CD4-positive, alpha-beta T cell (primary cell): ENCODE measurements at places on chromosomes 3 and 15.
A peak's percentile ranks its signal among the peaks of the same experiment; 100 is the strongest.

- DNase-seq = no peak
These were observed 91.5 kb downstream of the ST6GAL1 start for GRCh38 chr3:187021748-187022402.

DNA sequence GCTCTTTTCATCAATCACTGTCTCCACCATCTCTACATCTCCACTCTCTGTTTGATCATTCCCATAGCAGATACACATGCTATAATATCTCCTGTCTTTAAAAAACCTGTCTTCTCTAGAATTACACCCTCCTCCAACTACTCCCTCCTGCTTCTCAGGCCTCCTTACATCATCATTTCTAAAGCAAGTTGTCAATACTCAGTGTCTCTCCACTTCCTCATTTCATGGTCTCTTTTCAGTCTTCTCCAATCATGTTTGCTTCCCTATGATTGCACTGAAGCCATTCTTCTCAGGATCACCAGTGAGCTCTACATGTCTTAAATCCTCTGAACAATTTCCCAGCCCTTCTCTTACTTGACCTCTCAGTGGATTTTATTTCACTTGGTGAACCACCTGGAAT is 87.0 kb upstream of the ZNF280D start:
- no peak for DNase-seq

GRCh38 chr3:178246004-178246403 is 290.2 kb upstream of the KCNMB2 start:
- no peak for DNase-seq

DNA sequence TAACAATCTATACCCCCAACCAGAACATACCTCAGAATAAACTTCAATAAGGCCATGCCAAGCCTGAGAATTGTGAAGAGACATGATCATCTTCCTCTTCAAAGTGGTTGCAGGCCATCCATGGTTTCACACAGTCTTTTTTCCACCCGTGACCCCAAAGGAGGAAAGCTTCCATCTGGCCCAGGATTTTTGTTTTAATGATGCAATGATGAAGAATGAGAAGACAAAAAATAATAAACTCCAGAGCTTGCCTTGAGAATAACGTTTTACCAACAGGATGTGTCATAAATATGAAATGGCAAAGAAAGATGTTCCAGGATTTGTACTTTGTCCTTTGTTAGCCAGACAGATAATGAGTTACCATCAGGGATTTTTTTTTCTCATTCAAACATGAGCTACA is 201.9 kb downstream of the WNT5A start:
- no peak for DNase-seq

DNA sequence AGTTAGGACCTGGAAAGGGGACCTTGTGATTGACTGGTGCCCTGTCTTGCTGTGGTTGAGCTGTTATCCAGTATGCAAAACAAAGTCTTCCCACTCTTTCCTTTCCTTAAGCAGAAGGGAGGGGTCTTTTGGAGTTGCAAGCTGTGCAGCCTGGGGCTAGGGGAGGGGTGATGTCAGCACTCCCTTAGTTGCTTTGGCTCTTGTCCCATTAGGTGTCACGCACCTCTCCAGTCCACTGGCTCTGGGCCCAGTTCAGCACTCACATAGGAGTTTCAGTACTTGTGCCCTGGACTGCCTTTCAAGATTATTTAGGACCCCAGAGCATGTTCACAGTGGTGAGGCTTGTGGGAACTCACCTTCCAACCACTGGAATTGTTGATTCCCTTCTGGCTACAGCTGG is 238.5 kb downstream of the DOCK3 start:
- no peak for DNase-seq

- no peak for DNase-seq
These were observed 835 bp upstream of the TTLL3 start for GRCh38 chr3:9809239-9809614.

- DNase-seq = no peak
These were observed 173.0 kb downstream of the ADAMTS17 start for GRCh38 chr15:100168787-100169186.

GRCh38 chr3:156425651-156426050 is 129.3 kb downstream of the SSR3 start:
- no peak for DNase-seq

DNA sequence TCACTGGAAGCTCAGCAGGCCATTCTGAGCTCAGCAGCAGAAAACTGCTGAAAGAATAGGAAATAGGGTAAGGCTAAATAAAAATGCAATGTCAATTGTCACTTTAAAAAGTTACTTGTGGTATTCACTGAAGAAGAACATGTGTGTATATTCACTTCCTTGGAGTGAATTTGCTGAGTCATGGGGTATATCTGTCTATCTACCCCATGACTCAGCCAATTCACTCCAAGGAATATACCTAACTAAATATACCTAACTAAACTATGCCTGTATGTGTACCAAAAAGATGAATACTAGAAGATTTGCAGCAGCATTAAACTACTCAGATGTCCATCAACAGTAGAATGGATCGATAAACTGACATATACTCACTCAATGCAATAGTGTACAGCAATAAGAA is 69.5 kb upstream of the KCNAB1 start:
- no peak for DNase-seq

GRCh38 chr15:74648051-74648842 is 32.6 kb downstream of the CLK3 start:
- no peak for DNase-seq

GRCh38 chr3:72844436-72844993 is 3.7 kb downstream of the SHQ1 start:
- DNase-seq = no peak

GRCh38 chr3:108835101-108835500 is 12.5 kb downstream of the TRAT1 start:
- peak; percentile 74 for DNase-seq

- no peak for DNase-seq
These were observed 58.5 kb downstream of the CCNL1 start for GRCh38 chr3:157101486-157101885.

GRCh38 chr3:14360123-14360881 is 42.1 kb upstream of the SLC6A6 start:
- no peak for DNase-seq

GRCh38 chr15:66907826-66908743 is 157.3 kb upstream of the SMAD3 start:
- DNase-seq = no peak

GRCh38 chr3:171190668-171191067 is 164.1 kb upstream of the SLC2A2 start:
- DNase-seq = no peak

DNA sequence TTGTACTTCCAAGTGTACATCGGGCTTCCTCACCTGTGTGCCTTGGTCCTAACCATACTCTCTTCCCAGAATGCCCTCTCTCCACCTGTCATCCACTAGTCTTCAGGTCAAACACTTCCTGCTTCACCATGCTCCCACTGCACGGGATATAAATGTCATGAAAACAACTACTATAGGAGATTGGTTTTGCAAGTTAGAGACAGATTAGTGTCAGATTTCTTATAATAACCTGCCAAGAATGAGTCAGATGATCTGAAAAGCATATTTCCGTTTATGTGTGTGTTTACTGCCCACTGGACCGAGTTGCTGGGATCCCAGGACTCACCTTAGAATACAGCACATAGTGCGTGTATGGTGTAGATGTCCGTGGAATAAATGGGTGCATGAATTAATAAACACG is 21.4 kb downstream of the PLA1A start:
- no peak for DNase-seq

DNA sequence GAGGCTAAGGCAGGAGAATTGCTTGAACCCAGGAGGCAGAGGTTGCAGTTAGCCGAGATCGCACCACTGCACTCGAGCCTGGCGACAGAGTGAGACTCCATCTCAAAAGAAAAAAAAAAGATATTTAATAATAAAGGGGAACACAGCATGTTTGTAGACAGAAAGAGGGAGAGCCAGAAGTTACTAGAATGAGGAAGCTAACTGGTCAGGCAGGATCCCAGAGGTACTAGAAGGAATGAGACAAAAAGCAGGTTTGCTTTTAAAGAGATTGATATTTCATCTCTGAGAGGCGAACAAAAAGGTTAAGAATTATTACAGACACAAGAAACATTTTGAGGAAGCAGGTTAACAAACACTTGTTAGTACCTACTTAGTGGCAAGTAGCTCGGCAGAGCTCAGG is 9.2 kb downstream of the CD200R1 start:
- DNase-seq = no peak

GRCh38 chr3:64163755-64164148 is 61.5 kb downstream of the PRICKLE2 start:
- no peak for DNase-seq

- DNase-seq = no peak
These were observed 2.9 kb downstream of the SAMD7 start for GRCh38 chr3:169914321-169914720.

- no peak for DNase-seq
These were observed 240.5 kb upstream of the UBE2E1 start for GRCh38 chr3:23565041-23565775.

GRCh38 chr15:46735115-46735514 is 982.2 kb upstream of the SEMA6D start:
- no peak for DNase-seq

DNA sequence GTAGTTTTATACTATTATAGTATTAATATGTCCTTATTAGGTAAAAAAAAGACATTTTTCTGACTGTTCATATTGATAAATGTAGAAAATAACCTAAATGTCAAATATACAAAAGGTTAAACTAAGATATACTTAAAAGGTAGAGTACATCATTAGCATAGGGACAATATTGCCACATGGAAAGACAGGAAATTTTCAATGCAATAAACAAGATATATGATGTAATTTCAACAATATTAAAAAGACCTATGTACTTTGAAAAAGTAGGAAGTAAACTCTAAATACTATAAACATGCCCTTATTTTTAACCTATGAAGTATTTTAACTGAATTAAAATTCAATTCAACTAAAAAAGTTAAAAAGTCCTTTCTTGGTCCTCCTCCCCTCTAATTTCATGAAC is 1.9 kb downstream of the SPG11 start:
- no peak for DNase-seq

GRCh38 chr3:17030438-17030837 is 145.7 kb downstream of the PLCL2 start:
- no peak for DNase-seq

GRCh38 chr3:69144631-69145245 is 22.3 kb upstream of the LMOD3 start:
- DNase-seq = no peak

DNA sequence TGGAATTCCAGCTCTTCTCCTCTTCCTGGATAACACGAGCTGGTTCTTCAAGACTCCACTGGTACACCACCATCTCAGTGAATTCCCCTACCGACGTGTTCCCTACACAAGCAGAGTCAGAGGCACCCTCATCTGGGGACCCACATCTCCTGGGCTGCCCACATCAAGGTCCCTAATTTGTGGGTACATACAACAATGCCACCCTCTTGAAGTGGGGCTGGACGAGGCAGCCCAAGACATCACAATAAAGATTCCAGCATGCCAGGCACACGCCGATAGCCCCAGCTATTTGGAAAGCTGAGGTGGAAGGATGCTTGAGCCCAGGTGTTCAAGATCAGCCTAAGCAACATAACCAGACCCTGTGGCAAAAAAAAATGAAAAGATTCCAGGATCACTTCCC is 221.2 kb upstream of the LINGO1 start:
- no peak for DNase-seq

GRCh38 chr3:41464401-41464800 is 265.1 kb downstream of the CTNNB1 start:
- no peak for DNase-seq

GRCh38 chr3:146493221-146493620 is 23.9 kb upstream of the PLSCR2 start:
- DNase-seq = no peak

- DNase-seq = no peak
These were observed 108.4 kb upstream of the VEPH1 start for GRCh38 chr3:157611536-157612076.

GRCh38 chr3:133503409-133503808 is 70.1 kb upstream of the CDV3 start:
- DNase-seq = no peak

- no peak for DNase-seq
These were observed 140.6 kb upstream of the PRR20G start for GRCh38 chr3:127428344-127428997.

GRCh38 chr15:81174125-81174791 is 22.4 kb upstream of the IL16 start:
- DNase-seq = no peak

DNA sequence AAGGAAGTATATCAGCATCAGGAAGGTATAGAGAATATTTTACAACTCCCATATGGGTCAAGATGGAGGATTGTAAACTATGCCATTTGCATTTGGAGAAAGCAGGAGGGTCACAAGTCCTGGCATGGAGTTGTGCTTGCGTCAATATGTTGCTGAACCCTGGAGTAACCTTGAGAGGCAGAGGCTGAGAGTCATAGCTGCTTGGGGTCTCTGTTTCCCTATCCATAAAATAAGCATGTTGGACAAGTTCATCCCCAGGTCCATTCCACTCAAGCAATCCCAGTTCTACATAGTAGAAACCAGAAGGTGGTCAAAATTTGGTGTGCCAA is 273.6 kb downstream of the MECOM start:
- DNase-seq = no peak

GRCh38 chr3:139325551-139325950 is 18.3 kb upstream of the MRPS22 start:
- no peak for DNase-seq

- no peak for DNase-seq
These were observed 695.0 kb upstream of the GRM7 start for GRCh38 chr3:6165951-6166350.

DNA sequence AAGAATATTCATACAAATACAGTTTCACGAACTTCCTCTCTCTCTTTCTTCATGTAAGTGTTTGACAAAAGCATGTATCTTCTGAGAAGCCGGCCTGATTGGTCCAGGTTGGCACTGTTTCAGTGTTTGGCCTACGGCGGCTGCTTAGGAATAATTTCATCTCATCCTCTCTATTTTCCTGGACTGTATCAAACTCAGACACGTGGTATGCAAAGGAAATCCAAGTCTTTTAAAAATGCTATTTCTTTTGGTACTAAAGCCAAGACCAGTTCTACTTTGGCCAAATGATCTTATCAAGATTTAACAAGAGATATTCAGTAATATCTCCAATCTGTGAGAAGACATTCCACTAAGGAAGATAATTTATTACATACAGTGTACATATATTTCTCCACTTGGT is 152.8 kb downstream of the TIGIT start:
- DNase-seq = no peak

DNA sequence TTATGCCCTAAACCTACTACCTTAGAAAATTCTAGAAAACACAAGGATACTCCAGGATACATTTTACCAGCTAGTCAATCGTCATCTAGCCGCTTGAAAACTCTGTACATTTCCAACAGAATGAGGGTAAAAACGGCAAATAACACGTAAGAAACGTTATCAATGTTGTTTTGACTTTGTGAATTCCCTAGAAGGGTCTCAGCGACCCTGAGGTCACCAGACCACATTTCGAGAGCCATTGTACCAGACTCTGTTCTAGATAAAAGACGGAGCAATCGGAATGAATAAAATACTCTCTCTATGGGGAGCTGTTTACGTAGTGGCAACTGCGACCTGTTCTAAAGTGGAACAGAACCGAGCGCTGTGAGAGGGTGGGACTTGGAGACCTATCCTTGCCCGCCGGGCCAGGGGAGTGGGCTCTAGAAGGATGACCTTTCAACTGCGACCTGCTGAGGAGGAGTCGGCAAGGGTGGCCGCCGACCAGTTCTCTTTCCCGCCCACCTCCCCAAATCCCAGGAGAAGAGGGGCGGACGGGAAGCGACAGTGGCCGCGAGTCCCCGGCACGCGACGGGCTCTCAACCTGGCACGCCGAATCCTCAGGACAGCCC is 778 bp upstream of the AP4E1 start:
- peak; percentile 78 for DNase-seq
